SK-N-SH (cell line): ENCODE measurements at places on chromosomes 3 and 15. TPM values are rescaled to one million over a fixed set of nuclear protein-coding genes. Genes with fewer than 3 reads are reported as not detected.

- H3K27me3 ChIP-seq = no peaks in the 10 kb centered on the region
- no peaks in the 10 kb centered on the region for H3K36me3 ChIP-seq
- DNase-seq = no peak
- H3K4me3 ChIP-seq = no peak overlapping the region
These were observed 154.5 kb downstream of the TMCO5A start for GRCh38 chr15:38088971-38089370.

GRCh38 chr3:73143821-73144237 is 82.4 kb downstream of the EBLN2 start:
- H3K36me3 ChIP-seq = no peaks in the 10 kb centered on the region
- peaks cover 17% of the 10 kb centered on the region for H3K4me1 ChIP-seq
- no peak for DNase-seq
- no peak overlapping the region for H3K4me3 ChIP-seq

GRCh38 chr3:42214565-42215283 is 51.3 kb downstream of the CCK start:
- H3K27me3 ChIP-seq = no peaks in the 10 kb centered on the region
- no peaks in the 10 kb centered on the region for H3K36me3 ChIP-seq
- no peak for DNase-seq
- H3K27ac ChIP-seq = peak overlapping the region; percentile 75
- H3K4me3 ChIP-seq = no peak overlapping the region

- no peak overlapping the region for H3K27ac ChIP-seq
- H3K4me3 ChIP-seq = no peak overlapping the region
- peaks cover 7% of the 10 kb centered on the region; the same call in 1 of the 2 replicates for H3K4me1 ChIP-seq
- DNase-seq = no peak
- no peaks in the 10 kb centered on the region for H3K36me3 ChIP-seq
These were observed 20.9 kb downstream of the KAT2B start for GRCh38 chr3:20060974-20061685.

DNA sequence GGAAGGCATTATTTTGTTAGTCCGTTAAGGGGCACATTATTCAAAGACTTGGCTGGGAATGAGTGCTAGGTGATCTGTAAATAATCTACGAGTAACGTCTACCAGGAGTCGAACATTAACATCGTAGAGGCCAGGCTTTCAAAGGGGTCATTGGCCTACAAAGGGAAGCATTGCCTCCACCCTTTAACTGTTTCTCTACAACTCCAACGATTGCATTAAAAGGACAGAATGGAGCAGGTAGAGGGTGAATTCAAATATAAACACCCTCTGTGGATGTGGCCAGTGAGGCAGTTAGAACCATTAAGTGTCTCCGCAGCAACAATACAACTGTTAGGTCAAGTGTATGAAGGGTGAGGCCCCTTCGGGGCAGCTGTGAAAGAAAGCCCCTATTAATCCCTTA is 126.0 kb upstream of the LMOD3 start:
- no peak overlapping the region for H3K27ac ChIP-seq
- H3K36me3 ChIP-seq = no peaks in the 10 kb centered on the region
- no peak overlapping the region for H3K4me3 ChIP-seq

- no peaks in the 10 kb centered on the region for H3K36me3 ChIP-seq
- no peak overlapping the region for H3K4me3 ChIP-seq
- no peak for DNase-seq
- H3K4me1 ChIP-seq = no peaks in the 10 kb centered on the region
These were observed 247.8 kb upstream of the PEX5L start for GRCh38 chr3:180284331-180285110.

- peak; percentile 78 for DNase-seq
- no peaks in the 10 kb centered on the region for H3K27me3 ChIP-seq
- H3K4me3 ChIP-seq = no peak overlapping the region; the same call in 1 of the 2 replicates
- H3K36me3 ChIP-seq = no peaks in the 10 kb centered on the region
- no peaks in the 10 kb centered on the region for H3K4me1 ChIP-seq
- H3K27ac ChIP-seq = no peak overlapping the region
These were observed 370.0 kb upstream of the FRG2C start for GRCh38 chr3:75294124-75294523.

DNA sequence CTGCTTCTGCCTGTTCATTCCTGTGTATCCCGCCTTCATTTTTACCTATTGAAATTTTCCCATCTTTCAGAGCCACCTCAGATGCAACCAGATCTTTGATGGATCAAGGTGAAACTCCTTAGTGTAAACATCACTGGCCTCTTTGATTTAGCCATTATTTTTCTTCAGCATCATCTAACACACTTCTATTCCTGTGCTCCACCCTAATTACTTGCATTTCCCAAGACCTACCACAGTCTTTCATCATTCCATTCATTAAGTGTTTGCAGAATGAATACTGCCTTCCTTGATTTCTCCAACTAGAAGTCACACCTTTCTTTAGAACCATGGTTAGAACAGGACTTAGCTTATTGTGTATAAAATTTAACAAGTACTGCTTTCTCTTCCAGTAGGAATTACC is 55.5 kb upstream of the SKIL start:
- H3K36me3 ChIP-seq = peaks cover 35% of the 10 kb centered on the region
- no peaks in the 10 kb centered on the region for H3K4me1 ChIP-seq
- DNase-seq = no peak
- H3K27me3 ChIP-seq = no peaks in the 10 kb centered on the region
- no peak overlapping the region for H3K27ac ChIP-seq

- H3K4me3 ChIP-seq = no peak overlapping the region
- H3K27me3 ChIP-seq = no peaks in the 10 kb centered on the region
- H3K27ac ChIP-seq = no peak overlapping the region
- no peaks in the 10 kb centered on the region for H3K4me1 ChIP-seq
- no peak for DNase-seq
These were observed 25.2 kb downstream of the NIPA1 start for GRCh38 chr15:22811640-22812039.

DNA sequence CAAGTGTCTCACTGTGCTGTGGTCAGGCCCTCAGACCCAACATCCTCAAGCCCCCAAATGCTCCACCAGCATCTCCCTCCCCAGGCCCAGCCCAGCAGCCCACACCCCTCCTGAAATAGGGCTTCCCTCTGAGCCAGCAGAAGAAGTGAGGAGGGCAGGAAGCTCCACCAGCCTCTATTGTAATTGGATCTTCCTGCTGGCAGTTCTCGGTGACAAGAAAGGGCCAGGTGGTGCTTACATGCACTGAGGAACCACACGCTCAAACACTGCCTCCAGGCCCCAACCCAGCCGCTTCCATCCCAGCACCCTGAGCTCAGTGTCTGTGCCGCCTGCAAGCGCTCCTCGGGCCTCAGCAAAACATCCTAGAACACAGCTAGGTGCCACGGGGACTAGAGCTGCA is 96.7 kb downstream of the ATP10A start:
- H3K27ac ChIP-seq = no peak overlapping the region
- H3K36me3 ChIP-seq = no peaks in the 10 kb centered on the region
- H3K27me3 ChIP-seq = no peaks in the 10 kb centered on the region
- no peak overlapping the region for H3K4me3 ChIP-seq
- no peak for DNase-seq

GRCh38 chr15:58702233-58702632 is 47.3 kb downstream of the ADAM10 start:
- no peak for DNase-seq
- peaks cover 35% of the 10 kb centered on the region for H3K36me3 ChIP-seq
- no peak overlapping the region for H3K27ac ChIP-seq
- no peaks in the 10 kb centered on the region for H3K27me3 ChIP-seq

GRCh38 chr3:109943181-109943580 is 605.8 kb upstream of the DPPA4 start:
- no peak for DNase-seq
- H3K36me3 ChIP-seq = no peaks in the 10 kb centered on the region
- H3K27ac ChIP-seq = no peak overlapping the region
- no peak overlapping the region for H3K4me3 ChIP-seq

DNA sequence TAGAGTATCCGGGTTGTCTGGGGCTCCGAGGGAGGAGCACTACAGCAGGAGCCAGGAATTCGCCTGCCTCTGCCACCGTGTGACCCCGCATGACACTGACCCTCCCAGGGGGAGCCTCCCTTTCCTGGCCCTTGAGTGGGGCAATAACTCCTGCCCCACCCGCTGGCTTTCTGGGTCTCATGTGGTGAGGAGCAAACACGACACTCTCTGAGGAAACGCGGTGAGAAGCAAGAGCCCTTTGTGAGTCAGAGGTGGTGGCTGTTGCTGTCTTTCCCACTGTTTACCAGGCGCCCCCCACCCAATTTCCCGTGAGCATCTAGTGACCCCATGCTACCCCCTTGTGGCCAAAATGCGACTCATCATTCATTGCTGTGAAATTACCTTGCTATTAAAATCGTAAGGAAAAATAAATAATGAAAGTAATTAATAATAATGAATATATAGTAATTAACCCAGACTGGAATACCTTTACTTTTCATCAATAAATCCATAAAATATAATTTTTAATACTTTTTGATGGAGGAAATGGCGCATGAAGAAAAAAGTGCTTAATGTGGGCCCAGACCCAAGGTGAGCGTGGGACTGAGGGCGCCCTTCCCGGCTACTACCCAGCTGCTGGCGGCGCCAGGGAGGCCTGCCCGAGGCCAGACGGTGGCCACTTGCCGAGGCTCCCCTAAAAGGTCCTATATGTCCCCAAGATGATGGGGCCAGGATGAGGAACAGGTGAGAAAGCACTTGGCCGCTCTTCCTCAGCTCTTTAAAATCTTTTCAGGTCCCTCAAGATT is 29.3 kb downstream of the CCNL1 start:
- H3K4me1 ChIP-seq = peaks cover 12% of the 10 kb centered on the region; the same call in 1 of the 2 replicates
- peak; percentile 77 for DNase-seq
- no peaks in the 10 kb centered on the region for H3K27me3 ChIP-seq
- no peak overlapping the region for H3K4me3 ChIP-seq
- peak overlapping the region; percentile 80; the same call in 1 of the 2 replicates for H3K27ac ChIP-seq
- H3K36me3 ChIP-seq = no peaks in the 10 kb centered on the region

- no peak overlapping the region for H3K27ac ChIP-seq
- no peaks in the 10 kb centered on the region; the same call in 1 of the 2 replicates for H3K4me1 ChIP-seq
- peak; percentile 69 for DNase-seq
- H3K4me3 ChIP-seq = no peak overlapping the region
- H3K36me3 ChIP-seq = no peaks in the 10 kb centered on the region
- no peaks in the 10 kb centered on the region for H3K27me3 ChIP-seq
These were observed 326.1 kb upstream of the ROPN1 start for GRCh38 chr3:124318014-124318413.

GRCh38 chr3:123878807-123879206 is 5.3 kb downstream of the MYLK start:
- no peak for DNase-seq
- H3K36me3 ChIP-seq = peaks cover 54% of the 10 kb centered on the region
- no peak overlapping the region for H3K27ac ChIP-seq
- H3K27me3 ChIP-seq = no peaks in the 10 kb centered on the region
- no peak overlapping the region for H3K4me3 ChIP-seq

- no peak for DNase-seq
- H3K27me3 ChIP-seq = no peaks in the 10 kb centered on the region
- no peak overlapping the region for H3K27ac ChIP-seq
These were observed 9.0 kb downstream of the CLN6 start for GRCh38 chr15:68220489-68220888.

DNA sequence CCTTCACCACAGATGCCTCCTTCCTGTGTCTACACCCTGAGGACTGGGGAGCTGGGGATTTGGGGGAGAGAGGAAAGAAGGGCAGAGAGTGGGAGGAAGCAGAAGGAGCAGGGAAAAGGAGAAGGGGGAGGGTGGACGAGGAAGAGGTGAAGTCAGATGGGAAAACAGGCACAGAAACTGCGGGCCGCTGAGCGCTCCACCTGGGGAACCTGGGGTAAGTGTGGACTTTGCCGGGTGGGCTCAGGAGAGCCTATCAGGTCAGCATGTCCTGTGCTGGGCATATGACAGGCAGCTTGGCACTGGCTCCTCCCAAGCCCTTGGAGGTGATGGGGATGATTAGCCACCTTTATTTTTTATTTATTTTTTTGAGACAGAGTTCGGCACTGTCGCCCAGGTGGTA is 62.6 kb downstream of the CORO2B start:
- H3K27me3 ChIP-seq = no peaks in the 10 kb centered on the region
- H3K4me1 ChIP-seq = peaks cover 19% of the 10 kb centered on the region; the same call in 1 of the 2 replicates
- H3K36me3 ChIP-seq = no peaks in the 10 kb centered on the region
- no peak overlapping the region for H3K27ac ChIP-seq

GRCh38 chr3:26712211-26713026 is 89.8 kb downstream of the LRRC3B start:
- H3K4me3 ChIP-seq = no peak overlapping the region
- no peaks in the 10 kb centered on the region for H3K4me1 ChIP-seq
- no peak overlapping the region for H3K27ac ChIP-seq

GRCh38 chr3:48372377-48372770 is 355 bp downstream of the FBXW12 start:
- H3K27me3 ChIP-seq = no peaks in the 10 kb centered on the region
- no peak for DNase-seq

DNA sequence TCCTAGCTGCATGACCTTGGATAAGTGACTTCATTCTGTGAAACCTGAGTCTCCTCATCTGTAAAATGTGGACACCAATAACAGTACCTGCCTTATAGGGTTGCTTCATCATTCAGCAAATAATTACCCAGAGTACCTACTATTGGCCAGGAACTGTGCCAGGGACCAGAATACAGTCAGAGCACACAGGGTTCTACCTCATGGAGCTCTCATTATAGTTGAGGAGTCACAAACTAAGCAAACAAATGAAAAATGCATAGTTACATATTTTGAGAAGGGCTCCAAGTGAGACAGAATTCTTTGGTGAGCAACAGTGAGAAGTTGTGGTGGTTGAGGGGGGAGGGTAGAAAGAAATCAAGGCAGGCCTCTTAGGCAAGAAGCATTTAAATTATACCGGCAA is 308.6 kb upstream of the WNT5A start:
- no peak for DNase-seq
- H3K27ac ChIP-seq = no peak overlapping the region
- H3K4me3 ChIP-seq = no peak overlapping the region
- H3K27me3 ChIP-seq = no peaks in the 10 kb centered on the region
- no peaks in the 10 kb centered on the region for H3K36me3 ChIP-seq
- H3K4me1 ChIP-seq = 0 out of 2 replicates have a peak, but pooled peaks cover 2% of the 10 kb centered on the region

CYP8B1 gene
- polyA plus RNA-seq = not detected in 2 replicates

UBAP1L gene
- polyA plus RNA-seq = 1.8 and 1.9 TPM in 2 replicates

GMNC gene
- not detected in 2 replicates for polyA plus RNA-seq

CPNE9 gene
- 0.03 and 0.06 TPM in 2 replicates for polyA plus RNA-seq

INO80 gene
- polyA plus RNA-seq = 4.6 and 5.2 TPM in 2 replicates

ZDHHC23 gene
- 3.7 and 6.4 TPM in 2 replicates for polyA plus RNA-seq

AMOTL2 gene
- polyA plus RNA-seq = 163 and 185 TPM in 2 replicates

GRM2 gene
- polyA plus RNA-seq = 0.15 and 0.24 TPM in 2 replicates

EID1 gene
- 170 and 228 TPM in 2 replicates for polyA plus RNA-seq

PRRT3 gene
- polyA plus RNA-seq = 3.9 and 5.5 TPM in 2 replicates

PPM1L gene
- 0.16 and 0.29 TPM in 2 replicates for polyA plus RNA-seq

RPL14 gene
- polyA plus RNA-seq = 361 and 416 TPM in 2 replicates
